ENCODE measurements at places on chromosomes 7 and 10. TPM values are rescaled to one million over a fixed set of nuclear protein-coding genes. Genes with fewer than 3 reads are reported as not detected.

LRRD1 gene
- not detected for polyA plus RNA-seq

TMEM72 gene
- polyA plus RNA-seq = 22.1 TPM

AMZ1 gene
- 0.36 TPM for polyA plus RNA-seq

ETV1 gene
- 25.4 TPM for polyA plus RNA-seq

NODAL gene
- 0.99 TPM for polyA plus RNA-seq

ADRB1 gene
- 0.91 TPM for polyA plus RNA-seq

CPVL gene
- polyA plus RNA-seq = not detected

HOXA5 gene
- polyA plus RNA-seq = not detected

TSPAN15 gene
- polyA plus RNA-seq = 0.23 TPM

ZDHHC16 gene
- 17.6 TPM for polyA plus RNA-seq

All from Purkinje cell (primary cell).